ENCODE measurements at places on chromosomes 7 and 10.

GRCh38 chr7:158549616-158550393, 37.8 kb downstream of the PTPRN2 start:
- no peak for DNase-seq

DNA sequence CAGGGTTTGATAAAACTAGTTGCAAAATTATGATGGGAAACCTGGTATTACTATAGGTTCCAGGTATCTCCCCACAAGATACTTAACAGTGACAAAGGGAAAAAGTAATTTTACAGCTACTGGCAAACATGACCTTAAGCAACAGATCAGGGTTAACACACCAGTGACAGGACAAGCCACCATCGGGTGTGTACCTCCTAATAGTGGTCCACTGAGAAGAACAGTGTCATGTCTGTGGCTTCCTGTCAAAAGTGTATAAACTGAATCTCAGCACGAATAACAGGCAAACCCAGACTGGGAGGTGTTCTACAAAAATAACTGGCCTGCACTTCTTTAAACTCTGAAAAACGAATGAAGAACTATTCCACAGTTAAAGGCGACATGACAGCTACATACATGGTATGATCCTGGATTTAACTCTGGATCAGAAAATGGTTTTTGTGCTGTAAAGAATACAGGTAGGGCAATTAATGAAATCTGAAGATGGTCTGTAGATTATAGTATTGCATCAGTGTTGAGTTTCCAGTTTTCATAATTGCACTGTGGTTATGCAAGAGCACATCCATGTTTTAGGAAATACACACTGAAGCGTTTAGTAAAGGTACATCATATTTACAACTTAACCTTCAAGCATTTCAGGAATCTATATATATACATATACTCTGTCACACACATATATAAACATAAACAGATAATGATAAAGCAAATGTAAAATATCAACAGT, 32.0 kb upstream of the ARMS2 start:
- DNase-seq: no peak

GRCh38 chr7:42768045-42768444, 143.8 kb downstream of the C7orf25 start:
- no peak for DNase-seq

DNA sequence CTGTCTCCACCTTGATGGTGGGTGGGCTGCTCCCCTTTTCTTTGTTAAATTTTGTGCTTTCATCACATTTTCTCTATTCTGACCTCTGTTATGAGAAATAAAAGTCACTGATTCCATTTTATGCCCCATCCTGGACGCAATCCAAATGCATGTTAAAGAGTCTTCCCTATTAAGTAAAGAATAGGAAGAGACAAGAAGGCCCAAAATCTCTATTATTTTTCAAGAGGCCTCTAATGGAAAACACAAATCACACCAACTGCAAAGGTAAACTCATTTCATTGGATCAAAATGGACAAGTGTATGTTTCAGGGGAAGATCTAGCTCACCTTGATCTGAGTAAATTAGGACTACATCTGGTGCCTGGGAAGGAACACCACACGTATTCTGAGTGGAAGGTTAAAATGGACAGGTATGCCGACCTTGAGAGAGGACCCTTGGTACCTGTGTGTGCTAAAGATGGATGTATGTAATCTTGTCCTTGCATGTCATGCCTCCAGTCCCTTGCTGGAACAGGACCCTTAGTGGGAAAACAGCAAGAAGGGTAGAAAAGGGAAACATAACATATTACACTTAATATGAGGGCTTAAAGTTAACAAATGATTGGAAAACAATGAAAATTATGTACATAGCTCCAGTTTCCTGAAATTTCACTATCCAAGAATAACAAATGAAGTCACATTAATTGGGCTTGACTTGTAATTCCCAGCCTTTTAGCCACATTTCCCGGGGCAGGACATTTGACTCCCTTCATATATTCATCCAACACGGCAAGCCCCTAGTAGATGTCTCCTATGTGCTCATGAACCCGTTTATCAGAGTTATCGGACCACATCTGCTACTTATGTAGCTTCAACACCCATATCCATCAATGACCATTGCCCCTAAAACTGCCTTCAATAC, 7.6 kb downstream of the IFIT2 start:
- DNase-seq: no peak

DNA sequence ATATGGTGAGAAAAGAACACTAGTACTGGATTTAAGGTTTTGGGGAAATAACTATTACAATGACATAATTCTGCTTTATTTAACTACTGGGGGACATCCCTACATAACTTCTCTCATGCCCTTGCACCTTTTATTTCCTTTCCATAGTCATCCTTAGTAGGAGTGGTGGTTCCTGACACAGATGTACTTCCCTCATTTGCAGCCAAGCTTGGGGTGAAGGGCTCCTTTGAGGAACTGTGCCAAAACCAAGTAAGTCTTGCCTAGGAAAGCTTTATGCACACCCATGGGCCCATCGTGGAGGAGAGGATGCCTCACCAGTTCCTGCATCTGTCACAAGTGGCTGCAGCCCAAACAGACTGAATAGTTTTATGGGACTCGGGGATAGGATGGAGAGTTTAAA, 20.6 kb downstream of the ZDHHC6 start:
- no peak for DNase-seq

GRCh38 chr10:99519690-99520039, 13.1 kb upstream of the NKX2-3 start:
- no peak for DNase-seq

DNA sequence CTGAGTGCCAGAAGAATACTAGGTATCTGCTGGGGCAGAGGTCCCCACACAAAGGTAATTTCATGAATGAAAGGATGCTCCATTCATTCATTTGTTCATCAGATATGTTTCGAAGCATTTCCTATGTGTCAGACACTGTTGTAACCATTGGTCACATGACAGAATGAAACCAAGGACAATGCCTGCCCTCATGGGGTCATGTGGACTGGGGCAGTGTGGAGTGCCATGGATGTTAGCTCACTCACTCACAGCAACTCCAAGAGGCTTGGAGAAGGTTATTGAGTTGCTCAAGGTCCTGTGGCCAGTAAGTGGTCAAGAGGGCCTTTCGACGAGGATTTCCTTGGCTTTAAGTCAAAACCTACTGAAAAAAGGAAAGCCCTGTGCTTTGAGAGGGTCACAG, 223.5 kb downstream of the ARHGAP12 start:
- no peak for DNase-seq

DNA sequence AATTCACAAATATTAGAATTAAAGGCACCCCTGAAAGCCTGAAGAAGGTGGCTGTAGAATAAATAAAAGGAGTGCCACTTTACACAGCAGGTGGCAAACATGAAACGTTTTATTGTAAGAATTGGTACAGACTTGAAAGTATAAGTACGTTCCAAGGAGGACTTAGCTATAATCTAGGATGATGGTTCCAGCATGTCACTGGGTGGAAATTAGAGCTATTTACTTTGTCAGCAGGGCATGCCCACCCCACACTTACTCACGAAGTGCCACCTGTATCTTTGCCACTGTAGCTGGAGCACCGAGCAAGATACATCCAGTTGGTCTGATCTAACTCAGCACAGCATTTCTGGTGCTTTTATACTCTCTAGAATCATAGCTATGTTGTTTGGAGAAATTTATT, 97.8 kb downstream of the GRM8 start:
- DNase-seq: no peak

GRCh38 chr10:69710008-69710888, 80.2 kb downstream of the FAM241B start:
- DNase-seq: no peak

GRCh38 chr7:37096341-37096740, 352.3 kb downstream of the ELMO1 start:
- DNase-seq: no peak

DNA sequence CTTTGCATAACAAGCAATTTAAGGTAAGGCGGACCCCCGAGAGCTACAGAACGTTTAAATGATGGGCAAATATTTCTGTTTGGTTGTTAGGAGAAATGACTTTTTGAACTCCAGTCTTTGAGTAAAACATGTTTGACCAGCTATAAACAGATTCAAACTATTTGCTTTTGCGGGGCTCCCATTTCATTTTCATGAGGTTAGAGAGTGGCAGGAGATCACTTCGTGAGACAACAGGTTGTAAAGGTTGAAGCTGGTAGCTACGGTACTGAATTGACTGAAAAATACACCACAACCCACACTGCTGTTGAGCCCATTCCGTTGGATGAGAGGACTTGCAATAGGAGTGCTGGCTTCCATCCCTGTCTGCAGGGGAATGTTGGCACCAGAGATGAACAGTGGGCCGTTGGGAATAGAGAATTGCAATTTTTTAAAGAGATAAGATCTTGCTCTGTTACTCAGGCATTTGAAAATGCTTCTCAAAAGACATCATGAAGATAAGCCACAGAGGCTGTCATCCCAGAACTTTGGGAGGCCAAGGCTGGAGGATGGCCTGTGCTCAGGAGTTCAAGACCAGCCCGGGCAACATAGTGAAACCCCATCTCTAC, 65.7 kb upstream of the CARD11 start:
- no peak for DNase-seq

GRCh38 chr10:132593389-132593788, 55.8 kb downstream of the INPP5A start:
- no peak for DNase-seq

DNA sequence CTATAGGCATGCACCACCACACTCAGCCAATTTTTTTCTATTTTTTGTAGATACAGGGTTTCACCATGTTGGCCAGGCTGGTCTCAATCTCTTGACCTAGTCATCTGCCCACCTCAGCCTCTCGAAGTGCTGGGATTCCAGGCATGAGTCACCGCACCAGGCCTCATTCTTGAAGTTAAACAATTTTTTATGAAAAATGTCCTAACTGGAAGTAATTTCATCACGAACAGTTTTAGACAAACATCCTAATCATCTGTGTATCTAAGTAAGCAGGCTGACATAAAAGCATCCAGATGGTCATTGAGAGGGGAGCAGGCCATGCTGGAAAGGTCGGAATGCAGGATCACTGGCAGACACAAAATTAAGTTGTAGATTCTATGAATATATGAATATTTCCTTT, 269.1 kb downstream of the ZMYND11 start:
- DNase-seq: no peak

DNA sequence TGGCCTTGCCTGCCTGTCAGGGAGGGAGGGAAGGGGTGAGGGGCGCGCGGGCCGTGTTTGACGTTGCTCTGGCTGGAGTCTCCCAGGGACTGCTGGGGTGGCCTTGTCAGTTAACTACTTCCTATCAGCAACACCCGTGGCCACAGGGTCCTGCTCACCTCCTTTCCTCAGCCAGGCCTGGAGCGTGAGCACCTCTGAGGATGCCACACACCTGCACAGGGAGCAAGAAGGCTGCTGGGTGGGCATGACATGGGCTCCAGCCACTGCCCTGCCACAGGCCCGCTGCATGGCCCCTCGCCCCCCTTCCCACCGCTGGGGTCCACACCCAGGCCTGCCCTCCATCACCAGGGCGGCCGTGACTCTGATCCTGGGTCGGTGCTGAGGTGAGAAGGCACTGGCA, 212.4 kb downstream of the ELFN1 start:
- DNase-seq: no peak

GRCh38 chr7:110647266-110647665, 443.7 kb upstream of the LRRN3 start:
- no peak for DNase-seq
